CD4-positive, alpha-beta T cell (primary cell): ENCODE measurements at places on chromosomes 2 and 18. TPM values are rescaled to one million over a fixed set of nuclear protein-coding genes. Genes with fewer than 3 reads are reported as not detected.

DNA sequence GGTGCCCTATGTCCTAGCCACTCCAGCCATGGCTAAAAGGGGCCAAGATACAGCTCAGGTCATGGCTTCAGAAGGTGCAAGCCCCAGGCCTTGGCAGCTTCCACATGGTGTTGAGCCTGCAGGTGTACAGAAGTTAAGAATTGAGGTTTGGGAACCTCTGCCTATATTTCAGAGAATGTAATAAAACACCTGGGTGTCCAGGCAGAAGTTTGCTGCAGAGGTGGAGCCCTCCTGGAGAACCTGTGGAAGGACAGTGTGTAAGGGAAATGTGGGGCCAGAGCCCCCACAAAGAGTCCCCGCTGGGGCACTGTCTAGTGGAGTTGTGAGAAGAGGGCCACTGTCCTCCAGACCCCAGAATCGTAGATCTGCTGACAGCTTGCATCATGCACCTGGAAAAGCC lies 74.1 kb downstream of the SMIM21 start:
- no peak overlapping the region for H3K4me3 ChIP-seq
- H3K4me1 ChIP-seq, result no peaks in the 10 kb centered on the region
- no peak overlapping the region for H3K27ac ChIP-seq

- no peaks in the 10 kb centered on the region for H3K27me3 ChIP-seq
- no peaks in the 10 kb centered on the region for H3K4me1 ChIP-seq
- DNase-seq, result no peak
- no peak overlapping the region for H3K4me3 ChIP-seq
Measured at GRCh38 chr2:209511637-209512036, 87.8 kb downstream of the MAP2 start.

DNA sequence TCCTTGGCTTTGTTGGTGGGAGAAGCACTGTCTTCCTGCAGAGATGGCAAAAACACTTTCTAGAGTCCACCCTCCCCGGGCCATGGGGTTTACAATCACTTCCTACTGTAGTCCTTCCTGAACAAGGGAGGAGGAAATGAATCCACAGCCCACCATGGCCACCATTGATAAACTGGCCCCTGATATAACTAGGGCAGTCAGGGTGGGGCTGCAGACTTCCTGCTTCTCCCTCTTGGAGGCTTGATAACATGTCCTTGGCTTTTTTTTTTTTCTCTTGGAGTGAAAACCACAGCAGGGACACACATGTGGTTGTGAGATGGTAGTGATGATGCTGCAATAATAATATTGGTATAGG lies 437.8 kb downstream of the ZNF521 start:
- H3K27me3 ChIP-seq, result no peaks in the 10 kb centered on the region
- no peaks in the 10 kb centered on the region for H3K4me1 ChIP-seq
- no peaks in the 10 kb centered on the region for H3K36me3 ChIP-seq
- H3K27ac ChIP-seq, result no peak overlapping the region
- H3K4me3 ChIP-seq, result no peak overlapping the region

DNA sequence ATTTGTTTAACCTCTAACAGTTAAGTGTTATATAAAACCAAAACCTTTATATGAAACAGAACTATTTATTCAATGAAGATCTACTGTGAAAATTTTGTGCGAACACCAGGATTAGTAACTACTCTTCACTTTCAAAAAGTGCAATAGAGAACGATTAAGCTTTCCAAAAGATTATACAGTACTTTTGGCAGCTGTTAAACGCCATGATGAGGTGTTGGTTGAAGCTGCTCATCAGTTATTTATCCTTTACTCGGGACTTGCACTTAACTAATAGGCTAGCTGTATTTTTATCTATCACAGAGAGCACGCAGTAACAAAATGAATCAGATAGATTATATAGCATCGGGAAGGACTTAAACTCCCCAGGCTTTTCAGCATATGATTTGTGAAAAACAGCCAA lies 113.6 kb downstream of the GCA start:
- H3K4me1 ChIP-seq, result no peaks in the 10 kb centered on the region
- H3K27me3 ChIP-seq, result no peaks in the 10 kb centered on the region
- H3K36me3 ChIP-seq, result no peaks in the 10 kb centered on the region
- no peak overlapping the region for H3K4me3 ChIP-seq

DNA sequence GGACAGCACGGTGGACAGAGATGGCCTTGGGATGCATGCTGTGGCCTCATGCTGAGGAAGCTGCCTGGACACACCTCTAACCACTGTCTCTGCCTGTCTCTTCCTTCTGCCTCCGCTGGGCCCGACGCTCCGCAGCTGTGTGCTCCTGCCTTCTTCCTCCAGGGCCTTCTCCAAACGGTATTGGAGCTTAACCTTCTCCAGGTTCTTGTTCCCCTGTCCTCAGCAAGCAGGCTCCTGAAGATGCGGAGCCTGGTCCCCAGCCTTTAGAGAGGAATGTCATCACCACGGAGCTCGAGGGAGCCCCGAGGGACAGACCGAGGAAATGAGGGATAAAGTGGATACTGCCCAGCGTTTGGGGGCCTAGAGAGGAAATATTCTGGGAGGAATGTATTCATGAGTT lies 155.1 kb downstream of the DYSF start:
- no peak overlapping the region for H3K4me3 ChIP-seq
- no peak overlapping the region for H3K27ac ChIP-seq
- no peaks in the 10 kb centered on the region for H3K36me3 ChIP-seq
- H3K27me3 ChIP-seq, result peaks cover 12% of the 10 kb centered on the region
- DNase-seq, result no peak

GRCh38 chr2:7324706-7325105 lies 407.5 kb downstream of the RNF144A start:
- no peaks in the 10 kb centered on the region for H3K27me3 ChIP-seq
- H3K4me1 ChIP-seq, result no peaks in the 10 kb centered on the region
- no peak for DNase-seq
- H3K4me3 ChIP-seq, result no peak overlapping the region
- no peaks in the 10 kb centered on the region for H3K36me3 ChIP-seq

GRCh38 chr18:8359076-8359475 lies 250.2 kb upstream of the RAB12 start:
- H3K36me3 ChIP-seq, result no peaks in the 10 kb centered on the region
- no peak for DNase-seq
- H3K4me3 ChIP-seq, result no peak overlapping the region
- no peaks in the 10 kb centered on the region for H3K4me1 ChIP-seq
- H3K27me3 ChIP-seq, result no peaks in the 10 kb centered on the region

GRCh38 chr18:49768051-49768391 lies 45.3 kb downstream of the ACAA2 start:
- no peak overlapping the region for H3K27ac ChIP-seq
- DNase-seq, result no peak
- no peaks in the 10 kb centered on the region for H3K27me3 ChIP-seq
- H3K36me3 ChIP-seq, result no peaks in the 10 kb centered on the region
- H3K4me1 ChIP-seq, result no peaks in the 10 kb centered on the region
- H3K4me3 ChIP-seq, result no peak overlapping the region

DNA sequence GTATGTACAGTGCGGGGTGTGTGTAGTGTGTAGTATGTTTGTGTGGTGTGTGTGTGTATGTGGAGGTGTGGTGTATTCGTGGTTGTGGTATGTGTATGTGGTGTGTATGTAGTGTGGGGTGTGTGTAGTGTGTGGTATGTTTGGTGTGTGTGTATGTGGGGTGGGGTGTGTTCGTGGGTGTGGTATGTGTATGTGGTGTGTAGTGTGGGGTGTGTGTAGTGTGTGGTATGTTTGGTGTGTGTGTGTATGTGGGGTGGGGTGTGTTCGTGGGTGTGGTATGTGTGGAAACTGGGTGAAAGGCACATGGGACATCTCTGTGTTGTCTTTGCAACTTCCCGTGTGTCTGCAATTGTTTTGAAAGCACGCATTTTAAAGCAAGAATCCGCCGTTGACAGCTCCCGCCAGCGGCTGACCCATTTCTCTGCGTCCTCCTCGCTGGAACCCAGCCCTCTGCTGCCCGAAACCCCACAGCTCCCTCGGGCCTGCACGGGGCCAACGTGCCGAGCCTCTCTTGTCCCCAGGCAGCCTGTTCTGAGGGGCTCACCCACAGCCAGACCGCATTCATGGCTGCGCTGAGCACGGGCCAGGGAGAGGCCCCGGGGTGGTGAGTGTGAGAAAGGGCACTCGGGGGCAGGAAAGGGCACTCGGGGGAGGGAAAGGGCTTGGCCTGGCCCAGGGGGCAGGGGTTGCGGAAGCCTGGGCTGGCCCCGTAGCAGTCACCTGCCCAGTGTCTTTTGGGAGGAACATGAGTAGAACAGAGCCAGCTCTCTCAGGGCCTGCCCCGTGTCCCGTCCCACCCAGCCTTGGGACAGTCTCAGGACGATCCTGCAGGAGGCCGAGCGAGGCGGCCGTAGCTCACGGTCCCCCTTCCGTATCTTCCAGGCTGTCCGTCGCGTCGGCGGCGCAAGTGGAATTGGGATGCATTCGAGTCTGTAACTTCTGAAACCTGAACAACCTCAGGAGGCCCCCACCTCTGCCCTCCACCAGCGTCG lies 61.4 kb downstream of the TWIST2 start:
- no peak overlapping the region for H3K27ac ChIP-seq
- no peaks in the 10 kb centered on the region for H3K4me1 ChIP-seq
- H3K36me3 ChIP-seq, result no peaks in the 10 kb centered on the region
- DNase-seq, result no peak

- no peaks in the 10 kb centered on the region for H3K4me1 ChIP-seq
- H3K27ac ChIP-seq, result no peak overlapping the region
- no peaks in the 10 kb centered on the region for H3K36me3 ChIP-seq
- H3K27me3 ChIP-seq, result no peaks in the 10 kb centered on the region
Measured at GRCh38 chr2:209584915-209585314, 161.1 kb downstream of the MAP2 start.

DNA sequence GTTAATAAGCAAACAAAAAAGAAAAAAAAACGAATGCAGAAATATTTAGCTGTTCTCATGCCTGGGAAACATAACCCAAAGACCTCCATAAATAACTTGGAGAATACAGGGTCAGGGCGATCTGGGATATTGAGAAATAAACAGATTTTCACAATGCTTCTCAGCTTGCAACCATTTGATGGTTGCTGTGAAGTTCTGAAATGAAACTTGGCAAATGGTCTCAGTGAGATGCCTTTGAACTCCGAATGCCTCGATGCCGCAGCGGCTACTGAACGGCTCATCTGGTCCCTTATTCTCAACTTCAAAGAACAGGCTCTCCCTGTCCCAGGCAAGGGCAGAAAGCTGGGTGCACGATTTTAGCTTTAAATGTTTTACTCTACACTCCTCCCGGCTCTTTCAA lies 78.1 kb downstream of the ZNF516 start:
- DNase-seq, result no peak
- no peak overlapping the region for H3K4me3 ChIP-seq
- peaks cover 3% of the 10 kb centered on the region for H3K4me1 ChIP-seq
- H3K36me3 ChIP-seq, result no peaks in the 10 kb centered on the region
- H3K27me3 ChIP-seq, result no peaks in the 10 kb centered on the region

DNA sequence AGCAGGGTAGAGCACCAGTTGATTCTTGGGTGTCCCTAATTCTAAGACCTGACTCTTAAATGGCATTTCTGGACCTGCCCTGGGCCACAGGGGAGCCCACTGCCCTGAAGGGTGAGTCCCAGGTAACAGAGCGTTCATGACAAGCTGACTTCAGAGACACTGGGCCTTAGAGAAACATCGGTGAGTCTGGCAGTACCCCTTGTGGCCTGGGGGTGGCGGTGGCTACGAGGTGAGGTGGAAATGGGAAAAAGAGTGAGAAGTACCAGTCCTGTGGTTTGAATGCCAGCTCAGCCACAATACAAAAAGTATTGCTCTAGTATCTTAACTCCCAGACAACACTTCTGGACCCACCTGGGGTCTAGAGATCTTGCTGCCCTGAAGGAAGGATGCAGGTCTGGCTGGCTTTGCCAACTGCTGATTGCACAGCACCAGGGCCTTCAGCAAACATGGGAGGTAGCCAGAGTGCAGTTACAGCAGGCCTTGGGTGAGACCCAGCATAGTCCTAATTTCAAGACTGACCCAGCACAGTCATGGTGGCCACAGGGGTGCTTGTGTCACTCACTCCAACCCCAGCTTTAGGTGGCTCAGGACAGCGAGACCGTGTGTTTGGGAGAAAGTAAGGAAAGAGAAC lies 44.5 kb downstream of the USP34 start:
- H3K36me3 ChIP-seq, result no peaks in the 10 kb centered on the region
- no peaks in the 10 kb centered on the region for H3K27me3 ChIP-seq
- peak overlapping the region; percentile 72 for H3K27ac ChIP-seq
- H3K4me1 ChIP-seq, result peaks cover 38% of the 10 kb centered on the region
- DNase-seq, result peak; percentile 78

DNA sequence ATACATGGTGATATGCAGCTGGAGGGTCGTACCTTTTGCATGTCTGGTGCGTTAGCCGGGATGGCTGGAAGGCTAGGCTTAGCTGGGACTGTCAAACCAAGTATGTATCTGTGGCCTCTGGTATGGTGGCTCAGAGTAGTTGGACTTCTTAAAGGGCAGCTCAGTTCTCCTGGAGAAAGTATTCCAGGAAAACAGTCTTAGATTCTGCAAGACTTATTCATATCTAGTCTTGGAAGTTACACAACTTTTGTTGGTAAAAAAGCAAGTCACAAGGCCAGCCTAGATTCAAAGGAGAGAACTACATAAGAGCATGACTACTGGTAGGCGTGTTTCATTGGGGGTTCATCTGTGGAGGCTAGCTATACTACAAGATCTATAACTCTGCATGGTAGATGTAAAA lies 45.5 kb downstream of the EML4 start:
- no peak overlapping the region for H3K4me3 ChIP-seq
- H3K27me3 ChIP-seq, result no peaks in the 10 kb centered on the region
- peaks cover 7% of the 10 kb centered on the region for H3K36me3 ChIP-seq
- no peak overlapping the region for H3K27ac ChIP-seq

DNA sequence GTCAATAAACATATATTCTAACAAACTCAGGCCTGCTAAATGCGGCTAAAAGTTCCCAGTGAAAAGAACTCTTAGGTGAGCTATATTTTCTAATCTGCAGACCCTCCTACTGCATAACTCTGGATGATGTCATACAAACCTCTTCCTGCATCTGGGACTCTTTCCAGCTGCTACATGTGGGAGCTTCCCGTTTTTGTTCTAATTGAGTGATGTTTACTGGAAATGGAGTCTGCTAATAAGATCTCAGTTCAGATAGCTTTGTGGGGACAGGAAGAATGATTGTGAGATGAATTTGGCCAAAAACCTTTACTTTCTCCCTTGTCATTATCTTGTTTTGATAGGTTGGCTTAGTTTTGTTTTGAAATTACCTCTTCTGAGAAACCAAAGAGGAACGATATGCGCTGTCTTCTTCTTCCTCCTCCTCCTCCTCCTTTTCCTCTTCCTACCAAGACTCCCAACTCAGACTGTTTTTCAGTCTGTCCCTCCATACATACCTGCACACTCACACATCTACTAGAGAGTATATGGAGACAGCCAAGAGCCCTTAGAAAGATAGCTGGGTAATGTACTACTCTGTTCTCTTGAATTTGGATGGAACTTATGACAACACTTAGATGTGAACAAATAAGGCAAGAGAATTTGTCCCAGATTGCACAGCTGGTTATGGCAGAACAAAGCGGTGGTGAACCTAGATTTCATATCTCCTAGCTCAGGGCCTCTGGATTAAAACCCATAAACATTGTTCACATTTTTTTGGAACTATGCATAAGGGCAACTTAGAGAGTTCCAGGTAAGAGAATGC lies 39.8 kb upstream of the AAK1 start:
- H3K27ac ChIP-seq, result no peak overlapping the region
- no peak for DNase-seq
- no peaks in the 10 kb centered on the region for H3K27me3 ChIP-seq

Gene AQP12B
- not detected for total RNA-seq

Gene SUMO1
- total RNA-seq, result 72.9 TPM

Gene GCG
- not detected for total RNA-seq

Gene DLX2
- not detected for total RNA-seq

Gene XDH
- total RNA-seq, result 0.05 TPM

Gene FAP
- not detected for total RNA-seq

Gene STARD6
- not detected for total RNA-seq

Gene UGT1A8
- not detected for total RNA-seq

Gene STRN
- total RNA-seq, result 20.4 TPM

Gene NOSTRIN
- 1.0 TPM for total RNA-seq

Gene BMPR2
- total RNA-seq, result 12.7 TPM

Gene FAM161A
- 0.91 TPM for total RNA-seq

Gene LIMS3
- total RNA-seq, result 0.42 TPM
